ENCODE measurements at places on chromosomes 3 and 15. TPM values are rescaled to one million over a fixed set of nuclear protein-coding genes. Genes with fewer than 3 reads are reported as not detected.

The CLSTN2 gene
- 0.52 TPM for total RNA-seq

The IQCH gene
- total RNA-seq: 0.88 TPM

The GOLGA8F gene
- total RNA-seq: not detected

The NR1I2 gene
- total RNA-seq: 0.28 TPM

The SLC9A9 gene
- total RNA-seq: 1.1 TPM

The TNNC1 gene
- 5.8 TPM for total RNA-seq

The SLC15A2 gene
- 2.0 TPM for total RNA-seq

The KNG1 gene
- total RNA-seq: not detected

DNA sequence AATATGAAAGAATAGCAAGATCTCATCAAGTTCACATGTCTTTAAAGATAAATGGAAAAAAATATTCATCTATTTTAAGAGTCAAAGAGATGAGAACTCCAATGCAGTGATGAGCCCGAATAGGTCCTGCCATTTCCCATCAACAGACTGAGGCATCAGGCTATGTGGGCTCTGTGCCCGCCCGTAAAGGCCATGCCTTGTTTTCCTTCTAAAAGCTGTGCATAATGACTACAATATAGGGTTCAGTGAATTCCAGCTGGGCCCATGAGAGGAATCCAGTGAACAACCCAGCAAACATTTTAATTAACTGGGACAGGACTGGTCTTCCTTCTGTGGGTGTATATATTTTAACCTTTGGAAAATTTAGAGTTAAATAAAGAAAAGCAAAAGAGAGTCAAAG is 44.6 kb downstream of the RASGRP1 start:
- H3K4me1 ChIP-seq: no peaks in the 10 kb centered on the region
- H3K4me3 ChIP-seq: no peak overlapping the region
- H3K36me3 ChIP-seq: no peaks in the 10 kb centered on the region
- no peak for DNase-seq
- H3K27me3 ChIP-seq: no peaks in the 10 kb centered on the region

DNA sequence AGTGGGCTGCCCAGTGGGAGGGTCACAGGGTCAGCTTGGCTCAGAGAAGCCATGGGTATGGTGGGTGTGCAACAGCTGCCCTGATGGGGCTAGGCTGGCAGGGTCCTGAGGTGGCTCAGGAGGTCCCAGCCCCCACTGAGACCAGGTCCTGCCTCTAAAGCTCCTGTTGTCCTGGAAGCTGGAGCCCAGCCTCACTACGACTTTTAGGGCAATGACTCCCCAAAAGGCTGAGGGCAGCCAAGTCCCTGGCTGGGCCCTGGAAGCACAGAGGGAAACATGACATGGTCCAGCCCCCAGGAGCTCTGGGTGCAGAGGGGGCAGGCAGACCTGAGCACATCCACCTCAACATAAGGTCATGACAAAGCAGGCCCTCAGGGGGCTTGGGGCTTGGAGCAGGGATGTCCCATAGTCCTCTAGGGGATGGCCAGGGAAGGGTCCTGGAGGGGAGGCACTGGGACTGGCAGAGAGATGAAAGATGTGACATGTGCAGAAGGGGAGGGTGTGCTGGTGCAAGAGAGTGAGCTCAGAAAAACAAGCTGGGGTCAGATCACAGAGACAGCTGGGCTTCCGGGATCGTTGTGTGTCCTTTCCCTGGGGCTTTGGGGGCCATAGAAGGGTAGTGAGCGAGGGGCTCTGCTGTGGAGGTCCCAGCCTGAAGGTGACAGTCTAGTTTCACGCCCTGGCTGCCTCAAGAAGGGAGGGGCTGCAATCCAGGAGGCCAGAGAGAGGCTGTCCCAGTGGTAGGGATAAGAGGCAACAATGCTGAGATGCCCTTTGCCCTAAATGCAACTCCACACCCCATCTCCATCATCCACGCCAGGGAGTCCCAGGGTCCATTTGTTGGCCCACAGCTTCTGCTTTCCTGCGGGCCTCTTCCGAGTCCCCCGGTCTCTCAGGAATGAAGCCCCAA is 639 bp upstream of the ITIH3 start:
- DNase-seq: no peak
- no peaks in the 10 kb centered on the region for H3K36me3 ChIP-seq
- no peaks in the 10 kb centered on the region for H3K27me3 ChIP-seq

DNA sequence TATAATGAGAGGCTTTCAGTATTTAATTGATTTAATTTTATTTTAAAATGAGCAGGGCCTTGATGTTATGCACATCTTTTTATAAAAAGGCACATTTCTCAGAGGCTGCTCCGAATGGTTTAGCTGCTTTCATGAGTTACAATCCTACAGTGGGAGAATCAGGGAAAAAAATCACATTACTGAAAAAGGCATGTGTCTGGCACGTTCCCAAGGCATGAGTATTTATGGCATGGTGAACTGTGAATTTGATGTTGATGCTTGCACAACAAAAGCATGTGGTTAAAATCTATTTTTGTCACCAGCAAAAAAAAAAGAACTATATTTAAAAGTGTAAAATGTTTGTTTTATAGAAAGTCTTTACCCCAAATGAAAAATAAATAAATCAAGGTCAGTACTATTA is 485.2 kb upstream of the ROBO2 start:
- H3K4me1 ChIP-seq: no peaks in the 10 kb centered on the region
- no peak overlapping the region for H3K4me3 ChIP-seq
- no peak for DNase-seq
- H3K27me3 ChIP-seq: no peaks in the 10 kb centered on the region
- H3K36me3 ChIP-seq: no peaks in the 10 kb centered on the region
- no peak overlapping the region for H3K27ac ChIP-seq

GRCh38 chr15:48730506-48730905 is 80.4 kb downstream of the CEP152 start:
- no peaks in the 10 kb centered on the region for H3K27me3 ChIP-seq
- H3K36me3 ChIP-seq: peaks cover 3% of the 10 kb centered on the region
- no peaks in the 10 kb centered on the region for H3K4me1 ChIP-seq
- DNase-seq: no peak

- peak overlapping the region; percentile 69 for H3K4me3 ChIP-seq
- H3K27ac ChIP-seq: no peak overlapping the region
- DNase-seq: no peak
- peaks cover 10% of the 10 kb centered on the region for H3K4me1 ChIP-seq
- no peaks in the 10 kb centered on the region for H3K36me3 ChIP-seq
- H3K27me3 ChIP-seq: no peaks in the 10 kb centered on the region
These were observed 853 bp downstream of the TEX264 start for GRCh38 chr3:51671734-51672475.

GRCh38 chr15:100129677-100130076 is 212.1 kb downstream of the ADAMTS17 start:
- H3K27me3 ChIP-seq: no peaks in the 10 kb centered on the region
- no peaks in the 10 kb centered on the region for H3K4me1 ChIP-seq
- H3K4me3 ChIP-seq: no peak overlapping the region
- DNase-seq: no peak

DNA sequence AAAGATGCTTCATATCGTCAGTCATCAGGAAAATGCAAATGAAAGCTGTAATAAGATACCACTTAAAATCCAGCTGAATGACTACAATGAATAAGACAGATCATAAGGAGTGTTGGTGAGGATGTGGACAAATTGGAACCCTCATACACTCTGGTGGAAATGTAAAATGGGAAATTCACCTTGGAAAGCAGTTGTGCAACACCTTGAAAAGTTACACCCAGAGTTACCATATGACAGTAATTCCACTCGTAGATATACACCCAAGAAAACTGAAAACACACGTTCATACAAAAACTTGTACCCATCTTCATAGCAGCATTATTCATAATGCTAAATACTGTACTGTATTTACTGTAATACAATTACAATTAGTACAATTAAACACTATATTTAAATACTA is 2.3 kb downstream of the TTC23 start:
- no peak overlapping the region for H3K27ac ChIP-seq
- DNase-seq: no peak
- H3K4me1 ChIP-seq: peaks cover 1% of the 10 kb centered on the region
- no peaks in the 10 kb centered on the region for H3K36me3 ChIP-seq
- H3K4me3 ChIP-seq: no peak overlapping the region
- H3K27me3 ChIP-seq: no peaks in the 10 kb centered on the region

DNA sequence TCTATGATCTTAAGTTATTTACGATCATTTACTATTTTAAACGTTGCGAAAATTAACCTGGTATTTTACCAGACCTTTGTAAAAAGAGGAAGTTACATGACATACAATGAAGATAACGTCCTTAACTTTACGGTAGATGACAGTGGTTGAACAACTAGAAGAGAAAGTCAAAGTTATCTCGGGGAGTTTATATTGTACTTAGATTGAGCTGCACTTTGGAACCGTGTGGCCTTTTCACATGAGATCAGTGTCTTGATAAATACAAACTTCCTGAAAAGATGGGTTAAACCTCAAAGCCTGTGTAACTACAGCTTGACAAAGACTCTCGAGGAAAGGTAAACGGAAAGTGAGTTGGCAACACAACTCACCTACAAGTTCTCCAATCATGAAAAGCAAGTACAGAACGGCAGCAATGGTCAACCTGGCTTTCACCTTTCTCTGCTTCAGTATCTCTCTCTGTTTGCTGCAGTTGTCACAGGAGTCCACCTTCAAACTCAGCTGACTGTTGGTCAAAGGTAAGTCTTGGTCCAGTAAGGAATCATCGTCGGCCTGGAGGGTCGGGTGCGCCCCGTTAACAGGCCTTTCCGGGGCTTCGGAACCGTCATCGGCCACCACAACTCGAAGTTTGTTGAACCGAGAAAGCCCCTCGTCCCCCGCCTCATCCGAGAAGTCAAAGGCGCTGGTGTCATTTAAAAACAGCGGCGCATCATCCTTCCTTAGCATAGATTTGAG is 793 bp downstream of the SLC30A4 start:
- DNase-seq: no peak
- H3K27me3 ChIP-seq: peaks cover 52% of the 10 kb centered on the region
- no peaks in the 10 kb centered on the region for H3K36me3 ChIP-seq
- no peaks in the 10 kb centered on the region for H3K4me1 ChIP-seq
- H3K27ac ChIP-seq: no peak overlapping the region

GRCh38 chr3:178174201-178174915 is 361.9 kb upstream of the KCNMB2 start:
- DNase-seq: no peak
- no peaks in the 10 kb centered on the region for H3K36me3 ChIP-seq

DNA sequence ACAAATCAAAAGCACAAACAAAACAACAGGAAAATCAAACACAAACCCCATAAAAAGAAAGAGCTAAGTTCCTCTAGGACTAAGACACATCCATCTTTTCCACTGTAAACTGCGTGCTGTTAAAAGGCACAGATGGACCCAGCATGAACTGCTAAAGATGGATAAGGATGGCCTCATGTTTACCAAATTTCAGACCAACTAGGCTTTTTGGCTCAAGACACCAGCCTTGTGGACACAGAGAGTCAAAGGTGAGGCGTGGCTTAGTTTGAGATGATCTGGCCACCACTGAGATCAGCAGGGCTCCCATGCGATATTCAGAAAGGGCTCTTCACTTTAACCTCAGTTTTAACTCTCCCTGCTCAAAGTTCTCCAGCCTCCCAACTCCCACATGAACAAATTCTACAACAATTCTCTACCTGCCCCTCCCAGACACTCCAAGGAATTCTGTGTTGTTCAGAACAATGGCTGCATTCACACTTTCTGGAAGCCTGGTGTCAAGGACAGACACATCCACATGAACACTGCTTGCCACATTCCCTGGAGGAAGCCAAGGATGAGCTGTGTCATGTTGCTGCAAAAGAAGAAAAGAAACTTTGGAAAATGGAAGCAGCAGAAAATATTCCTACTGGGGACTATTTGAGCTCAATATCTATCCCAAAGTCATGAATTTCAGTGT is 198.4 kb upstream of the LRRN1 start:
- no peak overlapping the region for H3K4me3 ChIP-seq
- H3K4me1 ChIP-seq: no peaks in the 10 kb centered on the region
- H3K36me3 ChIP-seq: no peaks in the 10 kb centered on the region

DNA sequence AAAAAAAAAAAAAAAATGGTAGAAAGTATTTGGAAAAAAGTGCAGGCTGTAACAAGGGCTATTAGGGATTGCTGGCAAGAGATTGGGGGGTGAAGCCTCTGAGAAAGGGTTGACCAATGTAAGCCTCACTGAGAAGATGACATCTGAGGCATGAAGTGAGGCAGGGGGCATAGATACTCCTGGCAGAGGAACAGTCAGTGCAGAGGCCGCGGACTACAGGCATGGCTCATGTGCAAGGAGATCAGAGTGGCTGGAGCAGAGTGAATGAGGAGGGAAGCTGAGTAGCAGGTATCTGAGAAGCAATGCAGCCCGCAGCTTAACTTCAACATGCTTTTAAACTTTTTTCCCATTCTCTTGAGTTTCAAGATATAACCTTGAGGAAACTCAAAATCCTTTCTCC is 5.4 kb downstream of the FBXL22 start:
- no peak for DNase-seq
- H3K4me3 ChIP-seq: no peak overlapping the region
- no peaks in the 10 kb centered on the region for H3K36me3 ChIP-seq
- H3K4me1 ChIP-seq: peaks cover 14% of the 10 kb centered on the region
- H3K27me3 ChIP-seq: peaks cover 27% of the 10 kb centered on the region
